ENCODE measurements at places on chromosomes 3 and 15.

- DNase-seq = no peak
Observed at GRCh38 chr3:53570709-53571108, 76.3 kb downstream of the CACNA1D start.

DNA sequence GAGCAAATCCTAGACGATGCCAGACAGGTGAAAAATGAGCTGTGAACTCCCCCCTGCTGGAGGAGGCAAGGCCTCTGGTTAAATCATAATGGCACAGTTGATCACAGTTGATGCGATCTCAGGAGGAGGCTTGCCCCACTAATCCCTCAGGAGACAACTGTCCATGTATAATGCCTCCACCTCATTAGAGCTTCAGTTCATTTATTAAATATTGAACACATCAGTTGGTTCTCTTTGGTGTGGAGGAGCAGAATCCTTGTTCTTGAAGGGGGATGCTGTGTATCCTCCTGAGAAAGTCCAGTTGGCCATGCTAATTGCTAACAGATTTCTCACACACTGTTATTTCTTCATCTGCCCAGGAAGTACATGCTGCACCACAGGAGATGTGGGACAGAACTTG lies 290.5 kb downstream of the IGSF11 start:
- DNase-seq = no peak

DNA sequence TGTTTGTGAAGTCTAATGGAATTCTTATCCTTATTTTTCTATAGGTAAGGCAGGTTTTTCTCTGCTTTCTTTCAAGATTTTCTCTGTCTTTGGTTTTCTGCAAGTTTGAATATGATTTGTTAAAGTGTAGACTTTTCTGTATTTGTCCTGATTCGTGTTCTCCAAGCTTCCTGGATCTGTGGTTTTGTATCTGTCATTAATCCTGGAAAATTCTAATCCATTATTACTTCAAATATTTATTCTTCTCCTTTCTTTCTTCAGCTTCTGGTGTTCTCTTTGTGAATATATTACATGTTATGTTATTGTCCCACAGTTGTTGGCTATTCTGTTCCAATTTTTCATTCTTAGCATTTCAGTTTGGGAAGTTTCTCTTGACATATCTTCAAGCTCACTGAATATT lies 76.4 kb downstream of the PDCD6IP start:
- DNase-seq = no peak

DNA sequence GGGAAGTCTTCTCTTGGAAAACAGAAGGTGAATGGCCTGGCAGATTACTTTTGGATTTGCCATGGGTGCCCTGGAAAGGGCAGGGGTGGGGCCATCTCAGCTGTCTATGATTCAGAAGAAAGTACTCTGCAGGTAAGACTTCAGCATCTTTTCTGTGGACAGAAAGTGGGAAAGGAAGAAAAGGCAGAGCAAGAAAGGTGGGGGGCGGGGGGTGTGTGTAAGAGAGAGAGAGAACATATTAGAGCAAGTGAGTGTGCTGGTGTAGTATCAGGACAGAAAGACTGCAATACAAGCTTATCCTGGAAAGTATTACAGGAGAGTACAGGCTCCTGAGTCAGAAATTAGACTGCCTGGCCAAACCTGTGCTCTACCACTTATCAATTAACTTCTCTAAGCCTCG lies 5.5 kb downstream of the TAGLN3 start:
- no peak for DNase-seq

DNA sequence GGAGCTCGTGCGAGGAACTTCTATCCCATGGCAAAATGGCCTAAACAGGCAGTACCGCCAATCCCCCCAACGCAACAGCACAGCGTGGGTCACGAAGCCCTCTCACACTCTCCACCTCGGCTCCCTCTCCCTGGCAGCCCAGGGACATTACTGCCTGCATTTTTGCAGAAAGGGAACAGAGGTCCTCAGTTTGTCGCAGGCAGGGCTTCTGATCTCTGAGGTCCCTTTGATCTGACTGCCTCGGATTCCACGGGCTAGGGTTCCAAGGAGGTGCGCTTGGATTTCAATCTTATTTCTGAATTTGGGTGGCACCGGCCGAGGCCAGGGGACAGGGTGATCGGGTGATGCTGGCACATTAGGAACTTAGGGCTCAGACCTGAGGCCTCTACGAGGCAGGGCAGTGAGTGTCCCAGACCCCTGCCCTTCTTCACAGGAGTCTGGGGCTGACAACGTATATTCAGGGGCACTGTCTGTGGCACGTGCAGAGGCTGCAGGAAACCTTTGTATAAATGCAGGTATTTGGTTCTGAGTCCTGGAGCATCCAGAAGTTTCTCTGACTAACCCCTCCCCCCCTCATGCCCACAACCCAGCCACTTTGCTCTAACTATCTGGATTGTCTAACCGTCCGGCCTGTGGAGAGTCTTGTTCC lies 197.9 kb downstream of the XXYLT1 start:
- DNase-seq = no peak

- DNase-seq = no peak
Observed at GRCh38 chr15:59087731-59088130, 17.2 kb upstream of the CCNB2 start.

- DNase-seq = peak; percentile 24
Observed at GRCh38 chr3:131794766-131795388, 239.9 kb downstream of the CPNE4 start.

DNA sequence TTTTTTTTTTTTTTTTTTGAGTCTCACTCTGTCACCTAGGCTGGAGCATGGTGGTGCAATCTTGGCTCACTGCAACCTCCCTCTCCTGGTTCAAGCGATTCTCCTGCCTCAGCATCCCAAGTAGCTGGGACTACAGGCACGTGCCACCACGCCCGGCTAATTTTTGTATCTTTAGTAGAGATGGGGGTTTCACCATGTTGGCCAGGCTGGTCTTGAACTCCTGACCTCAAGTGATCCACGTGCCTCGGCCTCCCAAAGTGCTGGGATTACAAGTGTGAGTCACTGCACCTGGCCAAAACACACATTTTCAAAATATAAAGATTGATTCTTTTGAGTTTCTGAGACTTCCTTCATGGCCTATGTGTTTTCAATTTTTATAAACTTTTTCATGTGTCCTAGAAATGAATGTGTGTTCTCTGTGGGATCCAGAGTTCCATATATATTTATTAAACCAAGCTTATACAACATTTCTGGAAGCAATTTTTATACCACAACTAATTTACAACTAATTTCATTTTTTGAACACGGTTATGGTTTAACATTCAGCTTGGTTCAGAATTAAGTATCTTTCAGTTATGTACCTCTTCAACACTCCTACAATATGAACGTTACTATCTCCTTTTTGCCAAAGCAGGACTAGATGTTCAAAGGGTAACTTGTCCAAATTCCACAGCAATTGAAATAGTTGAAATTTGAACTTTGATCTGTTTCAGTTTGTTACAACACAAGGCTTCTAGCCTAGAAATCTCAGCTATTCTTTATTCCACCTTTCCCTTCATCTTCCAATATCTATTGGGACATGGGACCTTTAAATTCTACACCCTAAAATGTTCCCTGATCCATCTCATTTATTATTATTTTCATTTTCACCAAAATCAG lies 1.5 kb downstream of the ACAD11 start:
- peak; percentile 84 for DNase-seq

DNA sequence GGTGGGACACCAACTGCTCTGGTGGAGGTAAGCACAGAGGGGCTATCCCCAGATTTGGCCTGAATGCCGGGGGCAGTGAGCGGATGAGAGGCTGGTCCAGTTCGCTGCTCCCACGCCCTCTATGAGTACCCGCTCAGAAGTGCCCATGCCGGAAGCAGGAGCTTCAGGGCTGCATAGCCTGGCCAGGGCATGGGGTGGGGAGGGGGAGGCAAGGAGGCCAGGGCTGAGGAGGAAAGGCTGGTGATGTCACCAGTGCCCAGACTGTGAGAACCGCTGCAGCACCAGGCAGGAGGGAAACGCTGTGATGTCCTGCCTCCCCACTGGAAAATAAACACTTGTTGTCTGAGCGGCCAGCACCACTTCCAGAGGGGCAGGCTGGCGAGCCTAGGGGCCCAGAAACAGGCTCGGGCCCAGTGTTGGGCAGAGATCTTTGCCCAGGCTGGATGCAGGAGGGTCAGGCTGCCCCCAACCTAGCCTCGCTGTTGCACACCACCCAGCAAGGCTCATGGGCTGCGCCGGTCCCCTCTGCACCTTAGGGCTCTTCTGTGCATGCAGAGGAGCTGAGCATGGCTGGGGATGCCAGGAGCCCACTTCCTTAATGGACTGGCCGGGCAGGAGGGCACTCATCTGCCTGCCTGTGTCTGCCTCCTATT lies 10.9 kb upstream of the DLL4 start:
- no peak for DNase-seq

DNA sequence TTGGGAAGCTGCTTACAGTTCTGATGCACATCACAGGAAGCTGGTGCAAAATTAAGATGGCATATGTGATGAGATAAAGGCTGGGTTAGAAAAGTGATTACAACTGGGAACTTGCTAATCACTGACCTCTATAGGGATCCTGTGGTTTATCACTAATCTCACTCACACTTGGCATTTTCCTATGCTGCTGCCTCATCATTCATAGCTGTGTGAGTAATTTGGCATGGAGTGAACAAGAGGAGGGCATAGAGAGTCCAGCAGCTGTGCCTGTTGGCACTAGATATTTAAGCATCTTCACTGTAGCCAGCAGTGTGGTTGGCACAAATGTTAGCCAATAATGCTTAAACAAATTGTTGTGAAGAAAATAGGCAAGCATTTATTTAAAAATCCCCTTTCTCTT lies 217.7 kb upstream of the CGNL1 start:
- DNase-seq = no peak

DNA sequence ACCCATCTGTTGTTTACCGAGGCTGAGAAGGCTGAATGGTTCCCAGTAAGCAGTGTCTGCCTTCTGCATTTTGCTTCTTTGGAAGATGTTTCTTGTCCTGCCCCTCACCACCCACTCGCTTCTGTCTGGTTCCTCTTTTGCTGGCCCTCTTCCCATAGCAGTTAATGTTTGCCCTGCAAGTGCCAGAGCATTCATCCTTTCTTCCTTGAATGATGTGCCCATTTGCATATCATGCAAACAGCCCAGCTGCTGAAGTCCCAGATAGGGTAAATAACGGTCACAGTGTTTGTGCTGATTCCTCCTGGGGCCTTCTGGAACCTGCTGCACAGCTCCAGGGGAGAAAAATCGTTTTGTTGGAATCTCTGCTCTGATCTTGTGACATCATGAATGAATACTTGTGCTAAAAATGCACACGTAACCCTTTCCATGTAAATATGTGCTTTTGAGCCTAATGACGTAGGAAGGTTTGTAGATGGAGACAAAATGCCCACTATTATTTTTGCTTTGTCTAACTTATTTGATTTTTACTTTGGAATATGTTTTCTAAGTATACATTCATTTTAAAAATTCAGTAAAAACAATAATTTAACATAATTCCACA lies 381.0 kb downstream of the SOX2 start:
- no peak for DNase-seq

DNA sequence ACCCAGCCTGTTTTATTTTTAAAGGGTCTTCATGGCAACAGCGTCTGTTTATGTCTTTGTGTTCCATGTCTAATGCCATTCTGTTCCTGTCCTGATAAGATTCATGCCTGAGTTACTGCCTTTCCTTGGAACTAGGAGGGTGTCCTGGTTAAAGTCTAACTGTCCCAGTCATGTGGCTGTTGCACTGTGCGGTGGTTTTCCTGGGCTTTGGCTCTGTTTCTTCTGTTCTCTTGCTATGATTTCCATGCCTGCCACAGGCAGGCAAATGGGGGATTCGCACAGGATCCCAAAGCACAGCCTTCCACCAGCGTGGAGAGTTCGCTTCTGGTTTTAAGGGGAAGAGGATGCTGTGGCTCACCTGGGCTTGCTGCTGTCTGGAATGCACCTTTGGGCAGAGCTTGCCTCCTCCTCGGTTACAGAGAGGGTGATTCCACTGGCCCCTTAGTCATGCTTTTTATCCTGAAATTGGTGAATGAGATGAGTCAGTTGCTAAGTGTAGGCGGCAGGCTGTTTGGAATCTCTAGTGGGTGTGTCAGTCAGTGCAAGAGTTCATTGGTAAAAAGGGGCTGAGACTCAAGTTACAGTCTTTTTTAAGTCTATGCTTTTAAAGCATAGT lies 86.8 kb downstream of the CCK start:
- DNase-seq = peak; percentile 83

GRCh38 chr3:191740712-191741111 lies 279.7 kb downstream of the PYDC2 start:
- DNase-seq = no peak

DNA sequence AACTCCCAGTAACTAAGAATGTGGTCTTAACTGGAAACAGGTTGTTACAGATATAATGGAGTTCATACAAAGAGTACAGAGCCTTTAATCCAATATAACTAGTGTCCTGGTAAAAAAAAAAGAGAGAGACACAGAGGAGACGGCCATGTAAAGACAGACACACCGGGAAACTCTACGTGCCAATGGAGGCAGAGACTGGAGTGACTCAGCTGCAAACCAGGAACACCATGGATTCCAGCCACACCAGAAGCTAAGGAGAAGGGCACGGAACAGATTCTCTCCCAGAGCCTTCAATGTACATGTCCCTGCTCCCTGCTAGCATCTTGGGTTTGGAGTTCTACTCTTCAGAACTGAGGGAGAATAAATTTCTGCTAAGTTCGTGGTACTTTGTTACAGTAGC lies 4.5 kb downstream of the RNF168 start:
- no peak for DNase-seq

DNA sequence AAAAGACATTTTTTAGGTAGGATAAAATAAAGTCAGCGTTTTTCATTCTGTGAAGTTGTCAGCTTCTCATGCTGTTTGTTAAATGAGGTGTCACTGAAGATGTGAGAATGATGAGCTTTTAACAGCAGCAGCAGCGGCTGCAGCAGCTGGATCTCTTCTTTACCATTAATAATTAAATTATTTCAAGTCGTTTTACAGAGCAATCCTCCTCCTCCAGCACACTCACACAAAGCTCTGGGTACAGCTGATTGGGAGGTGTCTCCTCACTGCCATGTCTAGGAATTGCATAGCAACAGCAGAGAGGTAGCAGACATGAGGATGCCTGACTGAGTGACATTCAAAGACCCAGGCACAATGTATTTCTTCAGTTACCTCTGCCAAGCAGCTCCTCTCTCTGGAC lies 46.7 kb upstream of the PLAAT1 start:
- no peak for DNase-seq

- DNase-seq = no peak
Observed at GRCh38 chr3:4864503-4864902, 114.7 kb upstream of the BHLHE40 start.

DNA sequence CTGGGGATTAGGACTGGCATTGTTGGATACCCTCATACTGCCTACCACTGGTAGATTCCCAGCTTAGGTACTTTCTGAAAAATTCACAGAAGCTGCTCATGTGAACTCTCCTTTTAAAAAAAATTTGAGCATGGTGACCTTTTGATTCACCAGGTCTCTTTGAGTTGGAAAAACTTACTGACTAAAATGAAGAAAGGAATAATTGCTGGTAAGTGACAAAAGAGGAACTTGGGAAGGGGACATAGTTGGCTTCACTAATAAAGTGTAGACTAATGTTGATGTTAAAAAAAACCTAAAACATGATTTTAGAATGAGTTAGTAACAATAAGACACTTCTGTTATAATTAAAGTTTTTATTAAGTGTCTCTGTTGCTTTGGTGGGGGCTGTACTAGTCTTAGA lies 8.6 kb downstream of the VPS8 start:
- DNase-seq = no peak

GRCh38 chr15:44775953-44776352 lies 39.6 kb downstream of the TRIM69 start:
- DNase-seq = no peak

GRCh38 chr15:69920221-69920620 lies 177.5 kb downstream of the TLE3 start:
- no peak for DNase-seq
